Vagina (tissue), 2 donors: ENCODE measurements at places on chromosomes 6 and 20.

DNA sequence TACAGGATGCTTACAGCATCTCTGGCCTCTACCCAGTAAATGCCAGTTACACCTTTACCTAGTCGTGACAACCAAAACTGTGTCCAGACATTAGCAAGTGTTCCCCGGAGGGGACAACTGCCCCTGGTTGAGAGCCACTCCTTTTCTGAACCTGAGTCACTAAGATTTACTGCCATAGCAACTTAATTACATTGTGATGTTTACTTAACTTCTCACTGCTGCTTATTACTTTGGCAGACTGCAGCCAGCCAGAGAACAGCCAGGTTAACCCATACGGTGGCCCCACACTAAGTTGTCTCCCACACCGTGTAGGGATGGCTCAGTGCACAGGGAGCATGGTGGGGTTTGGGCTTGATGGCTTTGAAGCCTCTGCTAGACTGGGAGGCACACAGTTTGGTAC, 204.7 kb upstream of the SULF2 start:
- DNase-seq, result no peak

DNA sequence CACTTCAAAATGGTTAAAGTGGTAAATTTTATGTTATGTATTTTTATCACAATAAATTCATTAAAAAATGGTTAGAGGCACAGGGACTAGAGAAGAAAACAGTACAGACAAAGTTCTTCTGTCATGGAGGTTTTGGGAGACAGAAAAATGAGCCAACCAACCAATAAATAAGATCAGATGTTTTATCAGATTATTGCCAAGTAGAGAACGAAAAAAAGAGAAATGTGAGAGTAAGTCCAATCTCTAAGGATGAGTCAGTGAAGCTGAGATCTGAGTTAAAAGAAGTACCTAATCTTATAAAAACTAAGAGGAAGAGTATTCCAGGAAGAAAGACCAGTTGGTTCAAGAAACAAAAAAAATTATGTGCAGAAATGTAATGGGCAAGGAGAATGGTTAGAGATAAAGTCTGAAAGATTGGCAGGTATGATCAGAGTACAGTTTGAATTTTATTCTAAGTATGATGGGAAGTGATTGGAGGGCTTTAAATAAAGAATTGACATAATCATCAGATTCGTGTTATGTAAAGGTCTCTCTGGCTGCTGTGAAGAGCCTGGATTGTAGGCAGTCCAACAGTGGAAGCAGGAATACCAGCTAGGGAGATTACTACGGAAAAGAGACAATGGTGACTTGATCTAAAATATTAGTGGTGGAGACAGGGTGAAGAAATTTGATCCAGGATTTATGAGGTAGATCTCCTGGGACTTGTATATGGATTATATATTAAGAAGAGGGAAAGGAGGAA, 79.6 kb downstream of the RCAN2 start:
- no peak for DNase-seq

- no peak for DNase-seq
Observed at GRCh38 chr6:56934876-56935275, 20.0 kb upstream of the BEND6 start.

GRCh38 chr6:137000825-137001224, 43.9 kb downstream of the IL20RA start:
- DNase-seq, result no peak

DNA sequence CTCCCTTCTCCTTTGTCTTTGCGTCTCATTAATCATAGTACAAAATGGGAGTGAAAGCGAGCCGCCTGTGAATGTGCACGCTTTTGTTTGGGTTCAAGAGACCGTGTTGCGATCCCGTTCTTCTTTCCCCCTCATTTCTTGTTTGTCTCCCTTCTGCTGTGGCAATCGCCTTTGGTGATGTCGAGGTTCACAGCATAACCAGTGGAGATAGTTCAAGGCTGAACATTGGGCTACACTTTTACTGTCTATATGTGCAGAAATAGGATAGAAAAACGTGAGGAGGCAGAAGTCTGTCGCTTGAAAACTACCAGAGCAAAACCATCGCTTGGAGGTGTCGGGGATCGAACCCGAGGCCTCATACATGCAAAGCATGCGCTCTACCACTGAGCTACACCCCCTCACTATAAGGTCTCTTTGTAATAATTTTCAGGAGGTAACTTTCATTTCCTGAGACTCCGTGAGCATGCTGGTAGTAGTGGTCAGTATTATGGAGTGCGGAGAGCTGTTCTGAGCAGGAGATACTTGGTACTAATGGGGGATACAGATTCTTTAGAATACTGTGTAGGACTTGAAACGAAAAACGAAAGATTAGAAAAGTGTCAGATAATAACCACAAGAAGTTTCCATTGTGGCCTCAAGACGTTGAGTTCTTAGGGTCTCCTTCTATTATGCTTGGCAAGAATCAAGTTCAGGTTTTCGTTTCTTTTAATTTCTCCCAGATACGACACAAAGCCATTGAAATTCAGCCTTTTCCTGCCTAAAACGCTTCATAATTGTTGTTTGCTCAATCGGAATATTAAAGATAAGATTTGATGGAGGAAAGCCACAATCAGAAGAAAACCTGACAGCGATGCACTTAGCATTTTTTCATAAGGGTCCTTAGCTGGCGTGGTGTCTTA, 106.6 kb downstream of the TRIM27 start:
- no peak for DNase-seq

DNA sequence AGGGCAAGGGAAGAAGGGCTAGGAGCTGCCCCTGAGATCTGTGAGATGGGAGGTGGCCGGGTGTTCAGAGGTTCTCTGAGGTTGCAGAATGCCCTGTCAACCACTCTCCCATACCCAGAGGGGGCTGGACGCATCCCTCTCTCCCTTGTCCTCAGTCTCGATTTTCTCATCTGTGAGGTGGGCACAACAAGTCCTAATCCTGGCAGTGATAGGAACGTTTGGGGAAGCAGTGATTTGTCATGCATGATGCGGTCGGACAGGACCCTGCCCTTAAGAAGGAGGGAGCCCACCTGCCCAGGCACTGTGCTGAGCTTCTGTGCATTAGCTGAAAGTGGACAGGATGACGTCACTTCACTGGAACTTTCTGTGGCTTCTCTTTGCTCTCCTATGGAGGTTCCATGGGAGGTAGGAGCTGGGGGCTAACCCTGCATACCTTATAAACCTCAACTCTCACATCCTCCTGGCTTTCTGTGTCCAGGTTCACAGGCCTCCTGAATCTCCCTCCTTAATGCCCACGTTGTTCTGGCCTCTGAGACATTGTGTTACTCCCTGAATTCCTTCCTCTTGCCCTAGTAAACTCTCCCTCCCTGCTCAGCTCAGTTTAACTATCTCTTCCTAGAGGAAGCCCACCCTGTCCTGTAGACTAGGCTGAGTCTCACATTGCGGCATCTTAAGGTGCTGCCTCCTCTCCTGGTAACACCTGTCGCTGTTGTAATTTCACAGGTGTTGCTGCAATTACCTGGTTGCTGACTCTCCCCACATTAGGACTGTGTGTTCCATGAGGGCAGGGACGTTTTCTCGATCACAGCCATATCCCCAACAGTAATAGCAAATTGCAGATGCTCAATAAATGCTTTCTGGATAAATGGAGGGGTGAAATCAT, 30.1 kb upstream of the CSNK2A1 start:
- no peak for DNase-seq

GRCh38 chr6:152248980-152249379, 388.2 kb downstream of the SYNE1 start:
- no peak for DNase-seq

GRCh38 chr20:20224806-20225205, 143.1 kb upstream of the INSM1 start:
- no peak for DNase-seq

- DNase-seq, result no peak
Observed at GRCh38 chr6:27038498-27038897, 209.0 kb upstream of the PRSS16 start.

- DNase-seq, result no peak
Observed at GRCh38 chr6:54192993-54193392, 81.8 kb downstream of the MLIP start.

GRCh38 chr6:144033816-144034735, 26.0 kb upstream of the PLAGL1 start:
- no peak for DNase-seq

DNA sequence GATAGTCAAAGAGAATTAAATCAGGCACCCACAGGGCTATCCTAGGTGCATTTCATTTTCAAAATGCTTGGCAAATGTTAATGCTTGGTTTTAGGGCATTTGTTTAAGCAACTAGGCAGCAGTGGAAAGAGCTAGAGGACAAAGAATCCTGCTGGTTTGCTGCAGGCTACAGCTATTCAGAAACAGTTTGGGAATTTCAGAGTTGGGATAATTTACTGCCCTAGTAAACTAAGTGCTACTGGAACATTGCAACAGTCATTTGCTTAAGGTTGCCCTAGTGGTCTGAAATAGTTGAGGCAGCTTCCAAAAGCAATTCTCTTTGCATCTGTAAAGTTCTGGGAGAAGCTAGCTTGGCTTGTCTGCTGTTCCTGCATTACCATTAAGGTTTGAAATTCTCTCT, 312.7 kb downstream of the LAMA2 start:
- DNase-seq, result no peak

DNA sequence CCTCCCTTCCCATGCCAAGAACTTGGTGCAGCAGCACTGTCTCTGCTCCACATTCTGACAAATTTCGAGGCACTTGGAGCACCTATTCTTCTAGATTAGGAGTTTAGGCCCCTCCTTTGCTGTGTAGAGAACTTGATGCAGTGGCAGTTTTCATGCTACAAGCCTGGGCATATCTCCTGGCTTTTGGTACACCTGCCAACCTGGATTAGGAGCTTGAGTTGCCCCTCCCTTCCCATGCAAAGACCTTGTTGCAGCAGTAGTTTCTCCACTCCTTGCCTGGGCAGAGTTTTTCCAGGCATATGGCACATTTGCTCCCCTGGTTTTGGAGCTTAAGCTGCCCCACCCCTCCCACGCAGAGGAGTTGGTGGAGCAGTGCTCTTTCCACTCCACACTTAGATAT, 956.1 kb downstream of the EYS start:
- no peak for DNase-seq

- DNase-seq, result no peak
Observed at GRCh38 chr20:11808841-11809240, 108.9 kb upstream of the BTBD3 start.

DNA sequence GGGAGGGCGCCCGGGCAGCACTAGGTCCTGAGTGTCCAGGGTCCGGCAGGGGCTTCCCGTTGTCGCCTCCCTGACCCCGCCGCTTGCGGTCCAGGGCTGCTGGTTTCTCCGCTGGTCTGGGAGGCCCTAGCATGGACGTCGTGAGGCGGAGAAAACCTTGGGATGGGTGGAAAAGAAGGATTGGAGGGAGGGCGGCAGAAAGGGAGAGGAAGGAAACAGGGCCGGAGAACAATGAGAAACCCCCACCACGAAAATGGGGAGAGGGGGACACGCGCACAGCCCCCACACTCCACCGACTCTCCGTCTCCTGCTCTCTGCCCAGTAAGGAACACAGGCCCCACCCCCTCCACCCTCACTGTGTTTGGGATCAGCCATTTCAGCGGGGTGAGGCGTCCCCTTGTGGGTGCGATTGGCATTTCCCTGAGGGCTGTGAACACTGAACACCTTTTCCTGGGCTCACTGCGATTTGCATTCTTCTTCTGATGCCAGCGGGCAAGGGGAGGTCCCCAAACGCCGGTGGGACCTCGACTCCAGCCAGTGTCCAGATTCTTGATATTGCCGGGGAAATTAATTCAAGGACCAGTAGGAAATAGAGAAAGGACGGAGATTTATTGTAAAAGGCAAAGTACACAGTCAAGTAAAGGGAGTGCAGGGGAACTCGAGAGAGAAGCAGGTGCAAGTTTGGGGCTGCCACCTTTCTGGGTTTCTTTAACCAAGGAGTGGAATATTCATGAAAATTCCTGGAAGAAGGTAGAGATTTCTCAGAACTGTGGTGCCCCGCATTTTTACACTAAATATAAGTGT, 3.3 kb upstream of the RAET1G start:
- DNase-seq, result peak; percentile 94

GRCh38 chr6:163764565-163764964, 350.0 kb downstream of the QKI start:
- DNase-seq, result no peak

GRCh38 chr6:17352302-17352701, 41.1 kb upstream of the CAP2 start:
- no peak for DNase-seq

GRCh38 chr6:64301307-64302236, 666.0 kb downstream of the PHF3 start:
- DNase-seq, result no peak

GRCh38 chr20:17643531-17644188, 38.4 kb downstream of the RRBP1 start:
- DNase-seq, result no peak

GRCh38 chr6:37105148-37106050, 64.6 kb upstream of the PIM1 start:
- DNase-seq, result no peak

DNA sequence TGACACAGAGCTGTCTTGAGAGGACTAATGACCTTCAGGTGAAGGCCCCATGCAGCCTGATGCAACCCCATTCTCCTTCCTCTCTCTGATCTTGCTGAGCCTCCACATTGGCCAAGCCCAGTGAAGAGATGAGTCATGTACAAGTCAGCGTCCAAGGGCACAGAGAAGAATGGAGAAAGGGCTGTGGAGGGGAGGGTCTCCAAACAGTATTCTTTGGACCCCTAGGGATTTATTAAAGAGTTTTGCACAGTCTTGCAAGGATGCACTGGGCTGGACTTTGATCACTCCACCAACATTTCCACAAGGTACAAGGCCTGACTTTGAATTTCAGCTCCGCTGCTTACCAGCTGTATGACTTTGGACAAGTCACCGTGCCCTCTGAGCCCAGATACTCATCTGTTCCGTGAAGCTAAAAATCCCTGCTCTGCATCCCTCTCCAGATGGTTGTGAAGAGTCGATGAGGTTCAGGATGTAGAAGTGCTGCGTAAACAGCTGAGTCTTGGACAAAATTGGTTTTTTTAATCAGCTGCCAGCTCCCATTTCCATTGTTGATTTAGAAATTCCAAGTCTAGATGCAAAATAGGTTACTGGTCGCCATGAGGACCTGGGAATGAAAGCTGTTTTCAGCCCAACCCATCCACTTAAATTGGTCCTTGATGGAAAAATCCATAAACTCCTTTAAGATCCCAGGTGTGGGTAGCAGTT, 14.1 kb upstream of the KCNG1 start:
- no peak for DNase-seq

GRCh38 chr20:43721097-43721428, 5.7 kb downstream of the GTSF1L start:
- no peak for DNase-seq

GRCh38 chr6:90298459-90299053, 1.9 kb upstream of the BACH2 start:
- no peak for DNase-seq

GRCh38 chr20:61812845-61813485, 252.7 kb downstream of the TAF4 start:
- no peak for DNase-seq

- DNase-seq, result no peak
Observed at GRCh38 chr20:50055524-50056083, 57.3 kb downstream of the UBE2V1 start.

DNA sequence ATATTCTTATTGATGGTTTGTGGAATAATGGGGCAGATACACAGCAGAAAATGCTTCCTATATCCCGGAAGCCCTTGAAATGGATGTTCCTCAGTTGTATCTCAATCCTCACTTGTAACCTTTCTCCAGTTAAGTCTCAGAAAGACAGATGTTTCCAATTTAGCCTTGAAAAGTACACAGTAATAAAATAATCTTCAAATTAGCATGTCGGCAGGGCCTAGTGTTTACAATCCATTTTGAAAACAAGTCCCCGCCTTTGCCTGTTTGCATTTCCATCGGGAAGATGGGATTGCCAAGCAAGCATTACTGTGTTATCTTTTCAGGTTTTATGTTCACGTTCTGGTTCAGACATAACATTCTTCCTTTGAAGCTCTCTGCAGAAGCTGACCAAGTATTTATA, 41.5 kb downstream of the SNRNP48 start:
- DNase-seq, result no peak

- DNase-seq, result no peak
Observed at GRCh38 chr20:23445596-23446217, 6.2 kb downstream of the CSTL1 start.
